ENCODE measurements at places on chromosomes 11 and 22. TPM values are rescaled to one million over a fixed set of nuclear protein-coding genes. Genes with fewer than 3 reads are reported as not detected.

DNA sequence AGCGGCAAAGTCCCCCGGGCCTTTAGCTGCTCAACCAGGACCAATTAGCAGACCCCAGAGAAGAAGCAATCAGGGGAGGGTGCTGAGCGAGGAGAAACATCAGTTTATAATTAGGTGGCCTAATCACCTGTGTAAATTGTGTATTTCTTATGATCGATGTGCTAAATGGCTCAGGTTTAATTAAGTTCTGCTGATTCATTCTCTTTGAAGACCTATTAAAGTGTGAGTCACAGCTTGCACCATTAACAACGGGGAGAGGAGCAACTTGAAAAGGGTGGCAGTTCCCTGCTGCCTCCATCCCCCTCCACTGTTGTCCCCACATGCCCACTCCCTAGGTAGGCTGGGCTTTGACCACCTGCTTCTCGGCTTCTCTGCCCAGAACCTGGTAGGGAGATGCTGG, 10.7 kb downstream of the ISX start:
- no peak for DNase-seq

DNA sequence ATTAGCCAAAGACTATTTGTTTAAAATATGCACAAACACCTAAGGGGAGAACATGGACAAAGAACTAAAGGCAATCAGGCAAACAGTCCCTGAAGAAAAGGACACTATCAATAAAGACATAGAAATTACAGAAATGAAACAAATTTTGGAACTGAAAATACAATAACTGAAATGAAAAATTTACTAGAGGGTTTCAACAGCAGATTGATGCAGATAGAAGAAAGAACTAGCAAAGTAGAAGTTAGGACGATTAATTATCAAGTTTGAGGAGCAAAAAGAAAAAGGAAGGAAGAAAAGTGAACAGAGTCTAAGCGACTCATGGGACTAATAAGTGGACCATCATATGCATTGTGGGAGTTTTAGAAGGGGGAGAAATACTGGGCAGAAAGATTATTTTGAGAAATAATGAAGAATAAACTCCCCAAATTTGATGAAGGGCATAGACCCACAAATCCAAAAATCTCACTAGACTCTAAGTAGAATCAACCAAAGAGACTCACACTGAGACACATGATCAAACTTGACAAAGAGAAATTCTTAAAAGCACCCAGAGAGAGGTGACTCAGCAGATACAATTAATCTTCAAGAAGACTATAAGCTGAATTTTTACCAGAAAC, 62.9 kb downstream of the JAM3 start:
- no peak for DNase-seq

GRCh38 chr11:3944198-3944597, 88.7 kb downstream of the STIM1 start:
- no peak for DNase-seq

DNA sequence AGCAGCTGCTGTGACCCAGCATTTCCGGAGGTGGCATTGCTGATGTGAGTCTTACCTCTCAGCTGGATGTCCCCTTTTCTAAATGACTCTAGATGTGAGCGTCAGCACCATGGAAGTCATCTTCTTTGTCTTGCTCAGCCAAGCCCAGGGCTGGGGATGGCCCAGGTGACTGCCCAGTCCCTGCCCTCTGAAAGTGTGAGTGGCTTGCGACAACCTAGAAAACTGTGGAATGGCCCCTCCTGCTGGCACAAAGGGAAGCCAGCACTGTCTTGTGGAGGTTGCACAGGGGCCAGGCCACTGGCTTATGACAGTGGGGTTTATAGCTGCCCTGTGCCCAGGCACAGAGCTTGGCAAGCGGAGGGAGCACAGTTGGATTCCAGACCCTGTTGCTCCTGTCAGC, 6.2 kb downstream of the TUB start:
- no peak for DNase-seq

- DNase-seq, result no peak
Observed at GRCh38 chr11:23919455-23919854, 577.4 kb upstream of the LUZP2 start.

DNA sequence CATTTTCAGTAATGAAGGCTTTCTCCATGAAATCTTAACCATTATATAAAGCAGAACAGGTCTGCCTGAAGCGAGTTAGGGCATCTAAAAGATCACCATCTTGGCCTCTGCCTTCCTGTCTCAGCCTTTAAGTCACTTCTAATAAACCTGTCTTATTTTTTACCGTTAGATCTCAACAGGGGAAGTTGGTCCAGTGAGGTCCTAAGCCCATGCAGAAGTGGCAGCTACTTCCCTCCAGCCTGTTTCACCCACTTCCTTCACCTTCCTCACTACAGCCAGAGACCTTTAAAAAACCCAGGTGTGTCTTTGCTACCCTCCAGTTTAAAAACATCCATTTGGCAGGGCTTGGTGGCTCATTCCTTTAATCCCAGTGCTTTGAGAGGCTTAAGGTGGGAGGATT, 14.1 kb upstream of the LIPT2 start:
- DNase-seq, result no peak

DNA sequence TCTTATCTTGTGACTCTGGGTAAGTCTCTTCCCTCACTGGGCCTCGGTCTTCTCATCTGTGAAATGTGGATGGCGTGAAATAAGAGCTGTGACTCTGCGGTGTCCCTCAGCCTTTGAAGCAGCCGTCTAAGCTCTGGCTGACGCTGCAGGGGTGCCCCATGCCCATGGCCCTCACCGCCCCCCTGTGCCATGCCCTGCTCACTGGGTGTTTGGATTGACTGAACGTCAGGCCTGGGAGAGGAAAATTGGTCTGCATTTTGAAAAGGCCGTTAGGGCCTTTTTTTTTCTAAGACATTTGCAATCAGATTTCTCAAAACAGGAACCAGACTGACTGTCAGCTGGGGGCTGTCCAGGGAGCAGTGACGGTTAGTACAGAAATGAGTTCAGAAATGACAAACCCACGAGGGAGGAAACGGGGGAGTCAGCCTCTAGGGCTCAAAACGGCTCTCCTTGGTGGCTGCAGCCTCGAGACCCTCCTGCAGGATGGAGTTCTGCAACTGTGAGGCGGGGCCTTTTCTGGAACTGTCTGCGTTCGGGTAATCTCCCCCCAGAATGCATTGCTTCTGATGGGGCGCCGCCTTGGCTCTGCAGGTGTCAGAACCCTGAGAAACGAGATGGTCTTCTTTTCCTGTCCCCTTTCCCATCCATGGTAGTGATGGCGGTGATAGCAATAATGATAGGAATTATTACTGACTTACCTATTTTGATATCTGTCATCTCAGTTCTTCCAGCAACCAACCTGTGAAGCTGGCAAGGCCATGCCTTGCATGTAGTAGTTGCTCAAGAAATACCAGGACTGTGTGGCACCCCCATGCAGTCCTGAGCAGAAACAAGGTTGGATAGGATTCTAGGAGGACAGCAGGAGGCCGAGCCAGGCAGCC, 2.0 kb downstream of the GRK2 start:
- peak; percentile 78 for DNase-seq

GRCh38 chr22:41713004-41713403, 13.7 kb downstream of the MEI1 start:
- no peak for DNase-seq

DNA sequence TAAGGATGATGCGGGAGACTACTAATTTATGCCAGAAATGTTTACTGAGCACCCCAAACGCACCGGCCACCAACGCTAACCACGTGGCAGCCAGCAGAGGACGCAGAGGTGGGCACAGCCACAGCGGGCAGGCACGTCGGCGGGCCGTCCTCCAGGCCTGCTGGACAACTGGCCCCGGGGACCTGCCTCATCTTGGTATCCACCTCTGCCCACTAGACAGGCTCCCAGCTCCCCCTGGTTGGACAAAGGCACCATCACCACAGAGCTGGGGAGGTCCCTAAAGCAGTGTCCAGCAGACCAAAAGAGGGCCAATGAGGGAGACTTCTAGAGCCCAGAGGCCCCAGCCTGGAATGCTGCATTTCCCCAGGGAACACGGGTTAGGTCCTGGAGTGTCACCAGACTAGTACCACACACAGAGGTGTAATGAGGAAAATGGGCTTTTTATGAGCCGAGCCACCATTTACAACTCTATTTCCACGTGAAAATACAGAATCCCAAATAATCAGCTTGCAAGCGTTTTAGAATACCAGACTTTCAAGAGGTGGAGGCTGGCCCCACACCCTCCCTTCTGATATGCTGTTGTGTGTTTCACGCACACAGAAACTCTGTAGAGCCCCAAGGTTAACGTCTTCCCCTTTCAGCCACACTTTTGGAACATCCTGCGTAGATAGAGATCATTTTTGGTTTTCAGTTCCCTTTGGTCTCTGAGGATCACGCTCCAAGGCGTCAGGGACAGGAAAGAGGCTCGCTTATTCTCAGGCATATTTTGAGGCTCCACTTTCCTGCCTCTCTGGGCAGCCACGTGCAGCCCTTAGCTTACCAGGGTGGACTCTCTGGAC, 23.7 kb upstream of the BID start:
- peak; percentile 95 for DNase-seq

GRCh38 chr11:113387605-113388211, at the start of gene ANKK1:
TSS of gene ANKK1 (plus strand) at chr11:113387779. CDS start at chr11:113387885, 106 bp downstream.
- no peak for DNase-seq

GRCh38 chr11:57490456-57491248, 24.9 kb downstream of the SLC43A1 start:
- DNase-seq, result no peak

- DNase-seq, result no peak
Observed at GRCh38 chr11:66035653-66036333, 9.5 kb upstream of the CATSPER1 start.

- DNase-seq, result no peak
Observed at GRCh38 chr11:77201991-77202841, 74.2 kb downstream of the MYO7A start.

- no peak for DNase-seq
Observed at GRCh38 chr11:21323617-21324016, 654.2 kb downstream of the NELL1 start.

GRCh38 chr11:8777907-8778767, 95.5 kb downstream of the RPL27A start:
- DNase-seq, result no peak

CAT gene
- total RNA-seq, result 23.8 TPM

TPBGL gene
- not detected for total RNA-seq

MYO7A gene
- 0.24 TPM for total RNA-seq

TRIM51 gene
- total RNA-seq, result not detected

PKDREJ gene
- not detected for total RNA-seq

GLYAT gene
- total RNA-seq, result 0.18 TPM

TRIM6 gene
- total RNA-seq, result 4.4 TPM
